ENCODE measurements at places on chromosomes 5 and 9.

DNA sequence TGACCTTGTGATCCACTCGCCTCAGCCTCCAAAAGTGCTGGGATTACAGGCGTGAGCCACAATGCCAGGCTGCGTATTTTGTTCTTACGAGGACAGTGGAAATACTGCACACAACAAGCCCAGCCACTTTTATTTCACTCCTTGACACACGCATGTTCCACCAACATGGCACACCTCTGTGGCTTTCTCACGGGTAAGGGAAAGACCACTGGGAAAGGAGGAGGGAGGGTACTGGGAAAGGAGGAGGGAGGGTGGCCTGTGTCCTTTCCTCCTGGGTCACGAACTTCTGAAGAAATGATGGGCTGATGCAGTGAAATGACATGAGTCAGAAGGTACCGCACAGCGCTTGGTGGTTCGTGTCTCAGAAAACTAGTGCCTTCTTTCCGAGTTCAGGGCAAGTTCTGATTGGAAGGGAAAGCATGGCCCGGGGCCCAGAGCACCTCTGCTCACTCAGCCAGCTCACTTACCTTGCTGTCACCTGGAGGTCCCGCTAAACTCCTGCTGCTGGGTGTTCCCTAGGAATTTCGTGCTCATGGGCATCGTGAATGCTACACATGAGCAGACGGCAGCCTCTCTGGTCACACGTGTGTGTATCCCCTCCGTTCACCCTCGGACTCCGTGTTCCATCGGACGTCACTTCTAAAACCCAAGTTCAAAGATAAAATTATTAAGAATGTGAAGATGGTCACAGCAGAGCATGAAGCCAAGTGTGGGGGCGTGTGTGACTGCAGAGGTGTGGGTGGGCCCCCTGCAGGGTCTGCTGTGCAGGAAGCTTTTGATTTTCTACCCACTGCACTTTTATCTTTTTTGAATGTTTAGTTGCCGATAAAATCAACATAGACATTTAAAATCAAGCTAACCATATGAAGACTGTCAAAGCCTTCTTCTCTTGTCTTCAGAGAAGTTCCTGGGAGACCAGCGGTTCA is 42.9 kb downstream of the LAMC3 start:
- DNase-seq = no peak

DNA sequence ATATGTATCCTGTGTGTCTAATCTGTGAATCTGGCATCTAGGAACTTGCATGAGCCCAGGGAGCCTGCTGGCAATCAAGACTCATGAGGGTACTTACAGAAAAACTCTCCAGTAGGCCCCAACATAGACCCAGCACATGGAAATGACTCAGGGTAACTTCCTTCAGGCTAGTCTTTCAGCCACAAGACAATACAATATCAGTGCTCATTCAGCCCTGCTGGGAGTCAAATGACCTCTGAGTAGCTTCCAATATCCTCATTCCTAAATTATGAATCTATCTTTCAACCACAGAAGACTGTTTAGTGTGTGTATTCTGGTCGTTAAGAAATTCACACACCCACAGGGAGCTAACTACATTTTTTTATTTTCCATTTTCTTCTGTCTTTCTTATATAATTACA is 1273.0 kb downstream of the EFNA5 start:
- DNase-seq = no peak

GRCh38 chr9:2638871-2639673 is 17.5 kb downstream of the VLDLR start:
- DNase-seq = no peak

DNA sequence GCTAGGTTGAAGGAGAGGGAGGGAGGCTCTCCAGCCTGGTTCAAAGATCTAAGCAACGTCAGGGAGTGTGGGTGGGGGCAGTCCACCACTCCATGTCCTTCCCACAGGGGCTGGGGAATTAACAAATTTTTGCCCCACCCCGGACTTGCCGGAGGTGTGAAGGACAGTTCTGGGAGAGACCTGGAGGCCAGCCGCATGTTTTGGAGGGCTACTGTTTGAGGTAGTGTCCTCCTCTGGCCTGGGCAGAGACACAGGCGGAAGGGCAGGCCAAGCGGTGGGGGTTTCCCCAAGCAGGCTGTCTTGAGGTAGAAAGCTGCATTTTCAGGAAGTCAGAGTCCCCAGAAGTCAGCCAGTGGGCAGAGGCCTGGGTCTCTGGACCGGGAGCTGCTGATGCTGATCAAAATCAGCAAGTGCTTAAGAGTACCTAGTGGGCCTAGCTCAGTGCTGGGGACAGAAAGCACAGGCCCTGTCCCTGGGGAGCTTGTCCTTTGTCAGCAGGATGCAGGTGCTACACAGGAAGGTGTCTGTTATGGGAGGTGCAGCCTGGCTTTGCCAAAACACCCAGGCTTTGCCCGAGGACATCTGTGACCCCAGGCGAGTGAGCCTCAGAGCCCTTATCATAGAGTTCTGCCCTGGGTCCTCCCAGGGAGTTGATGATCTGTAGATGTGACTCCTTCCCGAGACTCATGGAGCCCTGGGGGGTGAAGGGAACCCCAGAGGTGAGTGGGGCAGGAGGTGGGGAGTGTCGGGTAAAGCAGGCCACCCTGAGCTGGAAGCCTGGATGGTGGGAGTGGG is 18.5 kb downstream of the JADE2 start:
- DNase-seq = no peak

DNA sequence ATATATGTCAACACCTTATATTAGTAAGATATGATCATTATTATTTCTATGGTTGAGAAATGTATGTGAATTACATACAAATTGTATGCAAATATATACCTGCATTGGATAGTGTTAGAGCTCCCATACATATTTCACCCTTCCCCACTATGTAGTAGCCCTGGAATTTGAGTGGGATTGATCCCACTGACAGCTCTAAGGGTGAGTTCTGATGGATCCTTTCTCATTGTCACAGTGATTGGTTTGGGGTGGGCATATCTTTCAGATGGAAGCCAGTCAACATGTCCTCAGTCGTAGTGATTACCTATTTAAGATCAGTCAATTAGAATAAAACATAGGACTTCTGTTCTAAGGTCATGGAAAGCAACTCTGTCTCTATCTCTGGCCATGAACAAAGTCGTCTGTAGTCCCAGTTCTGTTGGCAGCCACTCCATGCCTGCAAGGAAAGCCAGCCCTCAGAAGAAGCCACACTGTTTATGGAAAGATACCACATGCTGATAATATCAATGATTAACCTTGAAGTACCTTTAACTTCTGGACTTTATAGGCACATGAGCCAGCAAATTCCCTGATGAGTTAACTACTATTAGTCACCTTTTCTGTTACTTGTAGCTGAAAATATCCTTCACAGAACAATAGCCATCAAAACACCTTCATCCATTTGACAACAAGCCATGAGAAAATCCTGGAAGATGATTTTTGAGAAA is 5.1 kb upstream of the CCDC192 start:
- no peak for DNase-seq

DNA sequence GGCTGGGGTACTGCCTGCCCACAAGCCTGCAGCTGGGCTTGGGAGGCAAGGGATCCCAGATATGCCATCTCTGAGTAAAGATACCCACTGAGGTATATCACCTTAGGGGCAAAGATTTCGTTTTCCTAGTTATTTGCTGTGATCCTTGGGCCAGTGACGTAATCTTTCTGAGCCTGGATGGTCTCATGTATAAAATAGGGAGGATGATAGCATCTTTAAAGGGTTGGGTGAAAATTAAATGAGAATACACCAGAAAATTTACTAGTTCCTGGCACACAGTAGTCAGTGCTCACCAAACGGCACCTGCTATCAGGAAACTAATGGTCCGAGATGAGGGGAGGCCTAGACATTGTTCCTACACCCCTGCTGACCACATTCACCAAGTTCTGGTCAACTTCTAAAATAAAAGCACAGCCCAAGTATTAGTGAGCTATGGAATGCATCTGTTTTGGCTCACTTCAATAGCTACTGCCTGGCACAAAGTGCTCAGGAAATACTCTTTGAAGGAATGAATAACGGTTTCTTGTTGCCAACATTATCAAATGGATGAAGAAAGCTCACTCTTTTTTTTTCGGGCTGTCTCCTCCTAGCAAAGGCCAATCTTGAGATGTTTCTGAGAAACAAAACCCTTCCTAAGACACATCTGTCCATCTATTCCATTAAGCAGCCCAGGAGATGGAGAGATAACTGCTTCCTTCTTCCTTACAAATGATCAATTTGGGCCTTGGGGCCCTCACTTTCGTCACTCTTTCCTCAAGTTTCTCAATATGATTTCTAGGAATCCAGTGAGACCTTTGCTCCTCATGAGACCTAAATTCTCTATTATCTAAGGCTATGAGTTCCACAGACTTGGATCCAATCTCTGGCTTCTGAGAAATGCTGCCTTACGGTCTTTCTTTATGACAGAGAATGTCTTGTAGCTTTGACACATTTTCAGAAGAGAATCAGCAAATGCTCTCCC is 98.2 kb downstream of the DPYSL3 start:
- no peak for DNase-seq

Data from stimulated activated CD4-positive, alpha-beta T cell treated with anti-CD3 and anti-CD28 coated beads, Interleukin-15, amount 100 ng/mL, for 1 hour (primary cell).